Right kidney (tissue), 9 donors: ENCODE measurements at places on chromosomes 6 and 20.

DNA sequence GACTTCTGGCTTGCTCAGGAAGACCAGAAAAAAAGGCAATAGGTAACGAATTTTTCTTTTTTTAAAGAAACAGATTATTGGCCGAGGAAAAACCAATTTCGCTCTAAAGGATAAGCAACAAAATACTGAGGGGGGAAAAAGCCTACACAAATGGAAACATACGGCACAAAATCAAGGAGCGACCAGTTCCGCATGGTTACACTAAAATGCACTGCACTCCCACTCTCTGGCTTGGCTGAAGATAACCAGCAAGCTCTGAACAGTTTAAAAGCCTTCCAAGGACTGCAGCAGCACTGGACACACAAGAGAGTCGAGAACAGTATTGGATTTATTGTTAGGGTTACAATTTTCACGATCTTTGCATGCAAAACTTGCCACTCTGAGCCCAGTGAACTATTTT lies 881 bp upstream of the MAP7 start:
- DNase-seq: no peak

DNA sequence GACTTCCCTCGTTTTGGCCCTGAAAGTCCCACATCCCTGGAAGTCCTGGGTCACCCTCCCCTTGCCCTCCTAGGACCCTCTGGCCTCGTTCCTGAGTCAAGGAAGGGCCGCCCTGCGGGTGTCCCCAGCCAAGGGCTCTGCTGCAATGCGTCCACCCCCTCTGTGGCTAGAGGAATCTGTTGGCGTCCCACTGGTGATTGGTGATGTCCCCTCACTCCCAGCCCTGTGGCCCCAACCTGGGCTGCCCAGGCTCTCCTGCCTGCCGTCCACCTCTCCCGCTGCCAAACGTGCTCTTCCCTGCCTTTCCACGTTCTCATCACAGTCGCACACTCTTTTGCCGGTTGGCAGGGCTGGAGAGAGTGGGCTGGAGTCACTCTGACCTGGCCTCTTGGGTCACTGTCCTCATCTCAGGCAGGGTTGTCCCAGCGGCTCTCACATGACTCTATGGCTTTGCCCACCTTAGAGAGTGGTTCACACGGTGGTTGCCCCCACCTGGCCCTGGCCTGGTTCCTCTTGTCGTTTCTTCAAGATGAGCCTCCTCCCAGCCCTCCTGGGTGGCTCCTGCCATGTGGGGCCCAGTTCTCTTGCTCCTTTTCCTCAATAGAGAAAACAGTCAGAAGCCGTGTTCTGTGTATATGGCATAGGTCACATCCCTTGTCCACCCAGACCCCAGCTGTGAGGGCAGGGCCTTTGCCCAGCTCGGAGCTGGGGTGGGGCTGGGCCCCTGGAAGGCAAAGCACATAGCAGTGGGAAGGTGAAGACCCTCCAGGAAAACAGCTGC lies 100.9 kb downstream of the TMEM242 start:
- no peak for DNase-seq

- no peak for DNase-seq
Measured at GRCh38 chr6:145602726-145603326, 132.5 kb downstream of the EPM2A start.

DNA sequence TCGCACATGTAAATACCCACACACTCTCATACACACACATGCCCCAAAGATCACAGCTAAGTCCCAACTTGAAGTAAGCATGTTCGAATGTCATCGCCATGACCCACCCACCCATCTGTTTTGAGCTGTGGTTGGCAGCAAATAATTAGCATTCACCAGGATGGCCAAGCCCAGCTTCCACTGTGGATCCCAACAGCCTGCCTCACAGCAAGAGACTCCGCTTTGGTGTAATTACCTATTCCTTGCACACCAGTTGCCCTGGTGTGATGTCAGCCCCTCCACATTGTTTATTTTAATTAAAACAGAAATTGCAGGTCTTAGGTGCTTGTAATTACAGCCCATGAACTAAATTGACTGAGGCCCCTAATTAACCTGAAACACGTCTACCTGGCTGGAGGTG lies 81.1 kb downstream of the MAFB start:
- DNase-seq: no peak

- peak; percentile 9 for DNase-seq
Measured at GRCh38 chr6:128725271-128726233, 157.4 kb upstream of the LAMA2 start.

DNA sequence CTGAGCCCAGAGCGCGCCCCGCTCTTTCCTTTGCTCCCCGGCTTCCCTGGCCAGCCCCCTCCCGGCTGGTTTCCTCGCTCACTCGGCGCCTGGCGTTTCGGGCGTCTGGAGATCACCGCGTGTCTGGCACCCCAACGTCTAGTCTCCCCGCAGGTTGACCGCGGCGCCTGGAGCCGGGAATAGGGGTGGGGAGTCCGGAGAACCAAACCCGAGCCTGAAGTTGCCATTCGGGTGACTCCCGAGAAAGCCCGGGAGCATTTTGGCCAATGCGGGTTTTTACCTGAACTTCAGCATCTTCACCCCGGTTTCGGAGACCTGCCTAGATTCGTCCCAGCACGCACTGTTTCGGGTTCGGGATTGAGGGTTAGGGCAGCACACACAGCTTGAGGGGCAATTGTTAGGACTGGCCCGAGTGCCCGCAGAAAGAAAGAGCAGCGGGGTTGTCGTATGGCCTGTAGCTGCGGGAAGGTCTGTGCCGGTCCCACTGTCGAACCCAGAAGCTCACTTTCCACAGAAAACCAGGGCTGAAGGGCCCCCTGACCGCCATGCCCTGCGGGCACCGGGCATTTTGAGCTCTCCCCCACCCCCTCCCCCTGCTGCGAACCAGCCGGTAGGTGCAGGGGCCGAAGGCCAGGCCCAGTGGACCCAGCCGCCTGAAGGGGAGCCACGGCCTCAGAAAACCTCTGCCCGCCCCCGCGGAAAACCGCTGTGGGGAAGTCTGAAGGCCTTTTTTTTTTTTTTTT lies 2.1 kb downstream of the FOXP4 start:
- DNase-seq: peak; percentile 50

GRCh38 chr6:88165087-88165843 lies 882 bp downstream of the CNR1 start:
- DNase-seq: no peak

GRCh38 chr6:42001506-42001905 lies 48.8 kb upstream of the TAF8 start:
- no peak for DNase-seq

DNA sequence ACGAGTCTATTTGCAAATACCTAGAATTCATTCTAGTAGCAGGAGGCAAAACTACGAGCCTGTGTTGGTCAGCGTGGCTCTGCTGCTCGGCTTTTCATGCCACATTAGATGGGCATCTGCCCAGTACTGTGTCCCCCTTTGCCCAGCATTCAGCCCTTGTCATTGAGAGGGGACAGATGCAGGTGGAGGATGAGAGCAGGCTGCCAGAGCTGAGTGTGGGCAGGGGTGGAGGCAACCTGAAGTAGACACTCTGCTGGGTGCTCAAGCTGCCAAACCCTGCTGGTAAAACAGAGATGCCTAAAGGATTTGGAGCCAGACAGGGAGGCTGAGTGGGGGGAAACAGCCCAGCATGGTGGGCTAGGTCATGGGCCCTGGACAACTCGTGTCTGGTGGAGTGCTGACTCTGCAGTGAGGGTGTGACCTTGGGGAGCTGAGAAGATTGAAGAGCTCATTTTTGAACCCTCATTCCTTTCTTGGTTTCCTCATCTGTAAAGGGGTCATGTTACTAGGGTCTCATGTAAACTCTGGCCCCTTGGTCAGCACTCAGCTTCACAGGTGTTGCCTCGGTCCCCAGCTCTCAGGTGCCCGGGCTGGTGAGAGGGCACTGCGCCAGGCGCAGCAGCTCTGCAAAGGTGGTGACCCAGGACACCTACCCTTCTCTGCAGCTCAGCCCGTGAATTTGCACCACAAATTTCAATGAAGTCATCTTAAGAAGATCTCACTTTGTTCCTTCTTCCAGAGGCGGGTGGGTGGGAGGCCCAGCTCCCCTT lies 64.2 kb upstream of the BHLHE23 start:
- DNase-seq: no peak

DNA sequence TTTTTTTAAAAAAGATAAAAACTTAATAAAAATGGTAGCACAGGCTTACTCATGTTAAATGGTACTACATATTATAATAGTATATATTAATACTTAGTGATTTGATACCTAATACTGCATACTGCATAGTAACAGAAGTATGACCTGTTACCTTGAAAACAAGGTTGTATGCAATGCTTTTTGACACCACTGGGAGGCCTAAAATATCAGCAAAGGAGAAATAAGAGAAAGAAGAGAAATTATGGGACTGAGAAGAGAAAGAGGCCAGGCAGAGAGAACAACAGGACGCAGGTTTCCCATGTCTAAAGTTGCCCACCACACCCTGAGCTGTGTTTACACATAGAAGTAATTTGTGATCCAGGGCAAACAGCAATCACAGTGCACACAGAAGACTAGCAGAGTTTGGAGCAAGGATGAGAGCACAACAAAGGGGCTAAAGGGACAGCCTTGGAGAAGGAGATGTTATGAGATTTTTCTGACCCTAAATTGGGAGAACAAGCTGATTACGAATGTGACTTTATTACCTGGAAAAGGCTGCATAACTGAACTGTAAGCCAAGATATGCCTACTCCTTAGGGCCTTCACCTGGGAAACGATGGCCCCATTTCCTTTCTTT lies 73.2 kb downstream of the ROS1 start:
- no peak for DNase-seq

DNA sequence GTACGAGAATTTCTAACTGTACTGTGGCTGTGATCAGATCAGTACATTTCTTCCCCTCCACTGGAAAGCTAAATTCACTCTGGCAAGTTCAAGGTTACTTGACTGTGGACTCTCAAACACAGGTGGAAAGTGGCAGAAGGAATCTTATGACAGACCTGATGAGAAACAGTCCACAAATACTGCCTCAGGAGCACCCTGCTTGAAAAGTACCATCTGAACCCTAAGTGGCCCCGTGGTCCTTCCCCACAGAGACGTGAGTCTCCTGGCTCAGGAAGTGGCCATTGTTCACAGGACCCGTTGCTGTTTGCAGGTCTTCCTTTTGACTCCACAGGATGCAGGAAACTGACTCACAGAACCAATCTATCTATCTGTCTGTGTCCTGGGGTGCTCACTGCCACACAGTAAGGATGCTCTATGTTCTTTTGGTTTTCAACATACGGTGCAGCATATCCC lies 47.5 kb upstream of the NHSL1 start:
- DNase-seq: no peak

DNA sequence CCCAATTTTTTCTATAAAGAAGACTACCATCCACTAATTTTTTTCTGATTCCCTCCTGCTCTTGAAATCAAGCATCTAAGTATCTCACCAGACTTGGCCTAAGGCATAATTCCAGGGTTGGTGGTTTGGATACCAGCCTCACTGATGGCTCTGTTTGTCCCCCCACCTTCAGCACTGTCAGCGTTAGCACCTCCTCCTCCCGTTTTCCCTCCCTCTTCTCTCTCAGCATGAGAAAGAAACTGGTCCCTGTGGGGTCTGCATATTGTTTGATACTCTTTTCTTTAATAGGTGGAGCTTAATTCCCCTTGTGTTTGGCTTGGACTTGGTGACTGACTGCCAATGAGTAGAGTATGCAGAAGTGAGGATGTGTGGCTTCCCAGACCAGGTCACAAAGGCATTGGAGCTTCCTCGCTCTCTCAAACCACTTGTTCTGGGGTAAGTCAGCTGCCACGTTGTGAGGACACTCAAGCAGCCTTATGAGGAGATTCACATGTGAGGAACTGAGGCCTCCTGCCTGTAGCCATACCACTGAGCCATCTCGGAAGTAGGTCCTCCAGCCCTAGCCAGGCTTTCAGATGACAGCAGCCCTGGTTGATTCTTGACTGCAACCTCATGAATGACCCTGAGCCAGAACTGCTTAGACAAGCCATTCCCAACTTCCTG lies 65.2 kb downstream of the RIOK1 start:
- no peak for DNase-seq

GRCh38 chr6:45697605-45698004 lies 318.1 kb downstream of the CLIC5 start:
- no peak for DNase-seq

DNA sequence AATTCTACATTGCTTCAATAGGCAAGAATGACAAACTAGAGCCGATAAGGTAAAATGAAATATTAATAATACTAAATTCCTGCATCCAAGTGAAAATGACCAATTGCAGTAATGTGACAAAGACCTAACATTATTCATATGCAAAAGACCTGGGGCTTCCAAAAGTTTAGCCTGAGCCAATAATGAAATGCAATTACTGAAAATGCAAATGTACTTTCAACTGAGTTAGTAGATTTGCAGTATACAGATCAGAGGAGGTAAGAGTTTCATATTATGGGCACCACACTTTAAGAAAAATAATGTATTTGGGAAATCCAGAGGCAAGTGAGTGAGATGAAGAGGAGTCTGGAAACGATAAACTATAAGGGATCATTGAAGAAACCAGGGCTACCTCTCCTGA lies 193.7 kb upstream of the GMDS start:
- no peak for DNase-seq

GRCh38 chr20:21767739-21768223 lies 62.3 kb downstream of the PAX1 start:
- DNase-seq: peak; percentile 48

- peak; percentile 58 for DNase-seq
Measured at GRCh38 chr6:35048631-35049083, 92.5 kb downstream of the TCP11 start.

DNA sequence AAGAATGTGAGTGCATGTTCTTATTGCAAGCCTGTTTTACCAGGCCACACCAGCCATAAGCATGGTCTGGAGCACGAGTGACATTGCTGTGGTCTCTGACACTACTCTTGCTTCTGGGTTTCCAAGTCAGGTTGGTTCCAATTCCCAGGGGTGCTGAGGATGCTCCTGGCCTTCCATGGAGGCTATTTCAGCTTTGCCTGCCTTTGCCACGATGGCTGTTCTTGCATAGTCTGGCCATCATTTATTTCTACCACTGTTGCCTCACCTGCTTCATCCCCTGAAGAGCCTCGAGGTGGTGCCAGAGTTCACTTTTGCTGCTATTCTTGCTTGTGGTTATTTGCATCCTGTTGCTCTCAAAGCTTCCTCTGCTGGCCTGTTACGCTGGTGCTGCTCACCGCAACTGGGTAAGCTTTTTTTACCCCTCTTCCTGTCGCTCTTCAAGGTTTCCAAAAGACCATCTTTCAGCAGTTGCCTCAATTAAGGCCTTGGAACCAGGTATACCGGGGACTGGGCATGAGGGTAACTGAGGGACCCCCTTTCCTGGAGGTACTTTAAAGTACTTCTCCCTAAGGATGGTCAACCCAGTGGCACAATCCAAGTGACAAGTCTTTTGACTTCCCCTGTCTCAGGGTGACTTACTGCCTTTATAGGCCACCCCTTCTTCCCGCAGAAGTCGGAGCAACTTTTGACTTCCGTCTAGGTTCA lies 64.5 kb downstream of the AKAP7 start:
- no peak for DNase-seq

GRCh38 chr6:166747644-166748595 lies 120.9 kb upstream of the RPS6KA2 start:
- no peak for DNase-seq

DNA sequence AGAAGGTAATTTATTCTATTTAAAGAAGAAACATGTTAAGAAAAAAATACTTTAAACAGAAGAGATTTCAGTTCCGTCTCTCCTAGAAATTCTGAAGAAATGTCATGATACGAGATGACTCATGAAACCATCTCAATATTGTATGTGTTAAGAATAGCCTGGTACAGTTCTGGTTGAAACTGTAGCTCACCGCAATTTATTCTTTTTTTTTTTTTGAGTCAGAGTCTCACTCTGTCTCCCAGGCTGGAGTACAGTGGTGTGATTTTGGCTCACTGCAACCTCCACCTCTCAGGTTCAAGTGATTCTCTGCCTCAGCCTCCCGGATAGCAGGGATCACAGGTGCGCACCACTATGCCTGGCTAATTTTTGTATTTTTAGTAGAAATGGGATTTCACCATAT lies 103.3 kb downstream of the ARHGAP18 start:
- no peak for DNase-seq

- DNase-seq: no peak
Measured at GRCh38 chr6:140855520-140855919, 1277.2 kb upstream of the GJE1 start.
